ENCODE measurements at places on chromosomes 12 and 14.

- DNase-seq, result no peak
Observed at GRCh38 chr14:64604881-64605280, 55.1 kb downstream of the PPP1R36 start.

DNA sequence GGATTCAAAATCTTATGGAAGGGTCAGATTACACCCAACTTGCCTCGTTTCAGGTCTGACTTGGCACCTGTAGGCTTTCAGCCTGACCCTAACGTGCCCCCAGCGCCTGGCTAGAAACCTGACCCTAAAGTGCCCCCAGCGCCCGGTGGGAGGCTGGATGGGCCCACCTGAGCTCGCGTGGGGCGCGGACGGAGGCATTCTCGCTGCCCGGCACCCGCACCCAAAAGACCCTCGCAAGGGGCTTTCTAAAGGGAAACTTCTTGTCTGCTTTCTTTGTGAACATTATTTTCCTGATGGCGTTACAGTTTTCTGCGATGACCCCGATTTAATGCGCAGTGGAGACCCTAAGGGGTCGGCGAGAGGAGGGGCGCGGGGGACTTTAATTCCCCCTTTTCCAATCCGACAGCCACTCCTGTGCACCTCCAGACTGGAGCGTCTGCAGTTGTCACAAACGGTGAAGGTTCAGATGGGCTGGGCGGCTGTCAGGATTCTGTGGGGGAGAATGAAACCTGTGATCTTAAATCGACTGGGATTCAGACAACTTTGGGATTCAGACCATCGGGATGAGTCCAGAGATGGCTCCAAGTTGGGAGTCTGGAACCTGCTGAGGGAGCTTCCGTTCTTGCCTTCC lies 751 bp upstream of the HRK start:
- DNase-seq, result no peak

GRCh38 chr14:63840981-63841380 lies 11.8 kb upstream of the SYNE2 start:
- no peak for DNase-seq

DNA sequence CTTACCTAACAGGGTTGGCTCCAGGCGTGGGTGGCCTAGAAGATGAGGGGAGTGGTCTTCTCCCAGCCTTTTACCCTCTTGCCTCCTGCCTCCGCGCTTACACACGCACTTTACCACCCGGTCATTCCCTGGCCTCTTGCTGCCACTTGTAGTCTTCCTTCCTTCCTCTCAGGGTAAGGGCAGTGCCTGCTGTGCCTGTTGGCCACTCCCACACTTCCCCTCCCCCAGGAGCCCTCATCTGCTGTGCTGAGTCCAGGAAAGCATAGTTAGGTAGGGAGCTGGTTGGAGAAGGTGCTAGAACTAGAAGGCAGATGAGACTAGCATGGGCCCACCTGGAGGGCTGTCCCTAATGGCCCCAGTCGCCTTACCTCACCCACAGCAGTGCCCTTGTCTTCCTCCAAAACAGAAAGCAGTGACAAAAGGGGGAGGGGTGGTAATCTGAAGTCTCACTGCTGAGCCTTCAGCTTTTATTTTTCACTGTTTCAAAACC lies 54.3 kb upstream of the SRSF5 start:
- no peak for DNase-seq

GRCh38 chr12:2835691-2836403 lies 1.0 kb upstream of the NRIP2 start:
- no peak for DNase-seq

- DNase-seq, result no peak
Observed at GRCh38 chr12:60977966-60978365, 1282.2 kb upstream of the USP15 start.

DNA sequence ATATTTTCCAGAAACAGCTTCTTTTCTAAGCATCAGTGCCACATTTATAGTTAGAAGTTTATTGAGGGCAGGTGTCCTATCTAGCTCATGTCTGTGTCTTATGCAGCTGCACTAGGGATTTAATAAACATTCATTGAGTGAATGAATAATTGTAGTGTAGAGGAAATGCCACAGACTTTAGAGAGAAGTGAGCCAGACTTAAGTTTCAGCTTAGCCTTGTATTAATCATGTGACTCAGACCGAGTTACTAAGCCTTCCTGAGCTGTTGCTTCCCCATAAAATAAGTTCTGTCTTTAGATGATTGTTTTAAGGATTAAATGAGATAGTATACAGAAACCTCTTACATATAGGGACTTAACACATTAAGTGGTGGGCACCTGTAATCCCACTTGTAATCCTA lies 236.1 kb upstream of the DDHD1 start:
- no peak for DNase-seq

All from 8988T (cell line).